ENCODE measurements at places on chromosomes 12 and 14. TPM values are rescaled to one million over a fixed set of nuclear protein-coding genes. Genes with fewer than 3 reads are reported as not detected.

MYG1 gene
- total RNA-seq: 38.7 TPM

AREL1 gene
- total RNA-seq: 41.7 TPM

CLEC4D gene
- 18.5 TPM for total RNA-seq

RAD52 gene
- 12.6 TPM for total RNA-seq

LRCOL1 gene
- 0.89 TPM for total RNA-seq

PRPH gene
- total RNA-seq: 0.26 TPM

GPD1 gene
- 0.22 TPM for total RNA-seq

CABP1 gene
- total RNA-seq: 0.37 TPM

TMPO gene
- 87.7 TPM for total RNA-seq

MORN3 gene
- total RNA-seq: 0.40 TPM

MMAB gene
- total RNA-seq: 23.0 TPM

ANG gene
- 7.5 TPM for total RNA-seq

SMOC1 gene
- total RNA-seq: 60.2 TPM

PTGER2 gene
- 18.2 TPM for total RNA-seq

AACS gene
- total RNA-seq: 13.4 TPM

ASPG gene
- 0.09 TPM for total RNA-seq

SLCO1A2 gene
- total RNA-seq: 0.06 TPM

NRL gene
- total RNA-seq: 4.3 TPM

SIX4 gene
- total RNA-seq: not detected

AVPR1A gene
- 3.3 TPM for total RNA-seq

LALBA gene
- total RNA-seq: not detected

DYNLL1 gene
- 153 TPM for total RNA-seq

ARMH4 gene
- total RNA-seq: 1.1 TPM

TSPAN8 gene
- 0.30 TPM for total RNA-seq

TAS2R43 gene
- total RNA-seq: 14.0 TPM

GARIN6 gene
- not detected for total RNA-seq

FANCM gene
- 12.6 TPM for total RNA-seq

RFX4 gene
- not detected for total RNA-seq

P2RX2 gene
- 0.88 TPM for total RNA-seq

ZFHX2 gene
- 2.5 TPM for total RNA-seq

GRIP1 gene
- 4.0 TPM for total RNA-seq

All from spleen (tissue), 13 donors.